ENCODE measurements at places on chromosomes 12 and 14.
A peak's percentile ranks its signal among the peaks of the same experiment; 100 is the strongest.

DNA sequence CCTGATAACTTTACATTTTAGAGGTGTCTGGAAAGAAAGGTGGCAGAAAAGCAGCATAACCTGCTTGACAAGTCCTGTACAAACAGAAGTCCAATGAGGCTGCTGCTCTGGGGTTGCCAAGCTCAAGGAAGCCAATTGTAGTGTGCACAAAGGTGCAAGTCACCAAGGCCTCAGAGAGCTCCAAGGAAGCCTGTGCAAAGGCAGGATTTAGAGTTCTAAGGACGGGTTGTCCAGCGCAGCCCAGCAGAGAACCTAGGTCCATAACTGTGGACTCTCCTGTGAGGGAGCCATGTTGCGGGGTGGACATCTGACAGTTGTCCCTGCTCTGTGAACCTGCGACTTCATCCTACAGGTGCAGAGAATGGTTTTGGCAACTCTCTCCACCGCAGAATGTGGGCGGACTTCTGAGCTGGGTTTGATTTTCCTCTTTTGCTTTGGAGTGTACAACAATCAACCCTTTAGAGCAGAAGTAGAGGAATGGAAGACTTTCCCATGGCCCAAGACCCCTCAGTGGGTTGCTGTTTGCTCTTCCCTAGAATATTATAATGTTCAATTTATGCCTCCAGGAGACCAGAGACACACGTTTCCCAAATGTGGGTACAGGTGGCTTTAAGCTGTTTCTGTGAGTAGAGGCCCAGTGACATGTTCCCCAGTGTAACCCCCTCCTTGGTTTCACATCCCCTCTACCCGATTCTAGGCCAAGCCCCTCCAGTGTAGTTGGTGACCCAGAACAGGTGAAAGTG is 81.0 kb downstream of the ETV6 start:
- DNase-seq = no peak

GRCh38 chr14:20714593-20715250 is 26.2 kb downstream of the ANG start:
- no peak for DNase-seq

- no peak for DNase-seq
Observed at GRCh38 chr12:63821781-63822251, 22.7 kb upstream of the SRGAP1 start.

GRCh38 chr12:131606218-131606901 is 104.5 kb upstream of the SFSWAP start:
- DNase-seq = peak; percentile 19
